ENCODE measurements at places on chromosomes 6 and 20.

GRCh38 chr6:24194978-24195700 is 69.1 kb downstream of the NRSN1 start:
- DNase-seq: no peak

DNA sequence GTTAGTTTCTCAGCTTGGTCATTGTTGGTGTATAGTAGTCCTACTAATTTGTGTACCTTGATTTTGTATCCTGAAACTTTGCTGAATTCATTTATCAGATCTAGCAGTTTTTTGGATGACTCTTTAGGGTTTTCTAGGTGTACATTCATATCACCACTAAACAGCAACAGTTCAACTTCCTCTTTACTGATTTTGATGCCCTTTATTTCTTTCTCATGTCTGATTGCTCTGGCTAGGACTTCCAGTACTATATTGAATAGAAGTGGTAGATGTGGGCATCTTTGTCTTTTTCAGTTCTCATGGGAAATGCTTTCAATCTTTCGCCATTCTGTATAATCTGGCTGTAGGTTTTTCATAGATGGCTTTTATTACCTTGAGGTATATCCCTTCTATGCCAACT is 61.3 kb upstream of the HEY2 start:
- no peak for DNase-seq

- DNase-seq: no peak
Measured at GRCh38 chr6:126795161-126795560, 323.3 kb upstream of the RSPO3 start.

- DNase-seq: no peak
Measured at GRCh38 chr6:71107911-71108420, 151.1 kb upstream of the B3GAT2 start.

DNA sequence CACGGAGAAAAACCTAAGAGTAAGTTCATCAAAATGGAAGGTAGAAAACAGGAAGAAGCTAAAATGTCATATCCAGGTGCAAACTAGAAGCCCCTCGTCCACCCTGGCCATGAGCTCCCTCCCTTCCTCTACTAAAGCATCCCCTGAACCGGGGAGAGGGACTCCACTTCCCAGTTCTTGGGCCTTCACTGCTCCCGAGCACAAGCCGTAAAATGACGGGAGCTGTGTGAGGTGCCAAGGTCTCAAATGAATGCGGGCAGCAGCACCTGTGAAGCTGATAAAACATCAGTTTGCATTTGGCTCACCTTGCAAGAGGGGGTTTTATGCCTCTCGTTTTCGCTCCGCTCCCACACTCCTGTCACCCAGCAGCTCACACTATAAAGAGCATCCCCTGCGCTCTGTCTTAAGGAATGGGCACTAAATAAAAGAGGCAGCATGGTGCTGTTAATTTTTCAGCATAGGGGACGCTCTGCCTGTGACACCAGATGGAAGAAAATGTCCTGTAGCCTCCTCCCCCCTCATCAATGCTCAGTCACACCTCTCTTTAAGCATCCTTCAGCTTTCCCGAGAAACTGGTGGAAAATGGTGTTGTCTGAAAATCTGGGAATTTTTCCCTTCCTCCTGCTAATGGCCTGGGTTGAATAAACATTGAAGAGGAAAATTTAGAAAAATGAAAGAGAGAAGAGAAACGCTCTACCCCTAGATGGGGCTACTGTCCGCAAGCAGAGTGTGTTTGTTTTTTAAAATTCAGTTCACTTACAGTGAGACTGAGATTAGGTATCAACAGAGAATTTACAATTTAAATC is 563.0 kb upstream of the AGPAT4 start:
- DNase-seq: no peak

GRCh38 chr6:146693342-146693741 is 94.6 kb downstream of the ADGB start:
- no peak for DNase-seq

- DNase-seq: no peak
Measured at GRCh38 chr6:52522151-52522626, 54.7 kb downstream of the TRAM2 start.

DNA sequence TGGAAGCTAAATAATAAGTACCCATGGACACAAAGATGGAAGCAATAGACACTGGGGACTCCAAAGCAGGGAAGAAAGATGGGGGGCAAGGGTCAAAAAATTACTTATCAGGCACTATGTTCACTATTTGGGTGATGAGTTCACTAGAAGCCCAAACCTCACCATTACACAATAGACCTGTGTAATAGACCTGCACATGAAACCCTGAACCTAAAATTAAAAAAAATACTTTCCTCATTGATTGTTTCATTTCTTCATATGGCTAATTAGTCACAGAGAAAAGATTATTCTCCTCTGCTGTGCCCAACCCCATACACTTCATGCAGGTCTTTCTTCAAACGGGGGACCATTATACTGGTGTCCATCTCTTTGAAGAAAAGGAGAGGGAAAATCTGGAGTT is 213.0 kb upstream of the DTNBP1 start:
- no peak for DNase-seq

- no peak for DNase-seq
Measured at GRCh38 chr6:6851059-6851948, 256.5 kb upstream of the RREB1 start.

DNA sequence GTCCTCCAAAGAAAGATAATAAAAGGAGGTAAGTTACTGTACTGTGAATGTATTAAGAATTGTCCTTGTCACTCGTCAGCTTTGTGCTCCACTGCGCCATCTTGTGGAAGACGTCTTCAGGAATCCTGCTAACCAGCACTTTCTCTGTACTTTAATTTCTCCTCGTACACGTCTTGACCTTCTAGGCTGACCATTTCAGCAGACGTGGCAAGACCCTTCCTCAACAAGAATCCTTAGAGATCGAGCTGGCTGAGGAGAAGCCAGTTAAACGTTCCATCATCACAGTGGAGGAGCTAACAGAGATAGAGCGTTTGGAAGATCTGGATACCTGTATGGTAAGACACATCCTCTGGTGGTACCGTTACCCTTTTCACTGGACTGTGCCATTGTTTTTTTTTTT is 95.5 kb upstream of the SCGN start:
- peak; percentile 68 for DNase-seq

GRCh38 chr6:2222275-2222842 is 23.0 kb downstream of the GMDS start:
- no peak for DNase-seq

GRCh38 chr6:13113981-13114593 is 214.2 kb downstream of the TBC1D7 start:
- DNase-seq: no peak

- no peak for DNase-seq
Measured at GRCh38 chr6:37919417-37920157, 100.1 kb downstream of the ZFAND3 start.

DNA sequence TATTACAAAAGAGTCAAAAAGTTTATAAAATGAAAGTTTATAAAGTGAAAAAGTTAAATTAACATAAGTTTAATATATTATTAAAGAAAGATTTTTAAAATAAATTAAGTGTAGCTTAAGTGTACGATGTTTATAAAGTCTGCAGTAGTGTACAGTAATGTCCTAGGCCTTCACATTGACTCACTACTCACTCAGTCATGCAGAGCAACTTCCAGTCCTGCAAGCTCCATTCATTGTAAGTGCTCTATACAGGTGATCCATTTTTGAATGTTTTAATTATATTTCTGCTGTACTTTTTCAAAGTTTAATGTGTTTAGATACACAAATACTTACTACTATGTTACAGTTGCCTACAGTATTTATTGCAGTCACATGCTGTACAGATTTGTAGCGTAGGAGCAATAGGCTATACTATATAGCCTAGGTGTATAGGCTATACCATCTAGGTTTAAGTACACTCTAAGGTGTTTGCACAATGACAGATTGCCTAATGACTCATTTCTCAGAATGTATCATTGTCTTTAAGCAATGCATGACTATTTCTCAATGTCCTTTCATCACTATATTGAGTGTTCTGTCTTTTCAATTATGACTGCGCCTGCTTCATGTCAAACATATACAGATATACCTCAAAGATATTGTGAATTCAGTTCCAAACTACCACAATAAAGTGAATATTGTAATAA is 1110.3 kb upstream of the MAP3K7 start:
- no peak for DNase-seq

- DNase-seq: no peak
Measured at GRCh38 chr6:51271615-51272014, 452.9 kb downstream of the TFAP2B start.

GRCh38 chr20:43155366-43156100 is 34.2 kb downstream of the PTPRT start:
- DNase-seq: no peak

DNA sequence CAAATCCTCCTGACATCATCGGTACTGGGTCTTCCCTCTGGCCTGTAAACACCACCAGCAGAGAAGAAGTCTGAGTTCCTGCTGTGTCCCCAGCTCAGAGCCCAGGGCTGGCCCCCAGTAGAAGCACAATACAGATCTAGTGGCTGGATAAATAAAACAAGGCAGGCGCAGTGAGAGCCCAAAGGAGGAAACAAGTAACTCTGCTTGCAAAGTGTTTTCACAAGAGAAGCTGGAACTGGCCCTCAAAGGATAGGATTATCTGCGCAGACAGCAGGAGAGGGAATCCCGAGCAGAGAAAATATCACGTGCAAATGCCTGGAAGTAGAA is 205.1 kb downstream of the ZDHHC14 start:
- DNase-seq: no peak

DNA sequence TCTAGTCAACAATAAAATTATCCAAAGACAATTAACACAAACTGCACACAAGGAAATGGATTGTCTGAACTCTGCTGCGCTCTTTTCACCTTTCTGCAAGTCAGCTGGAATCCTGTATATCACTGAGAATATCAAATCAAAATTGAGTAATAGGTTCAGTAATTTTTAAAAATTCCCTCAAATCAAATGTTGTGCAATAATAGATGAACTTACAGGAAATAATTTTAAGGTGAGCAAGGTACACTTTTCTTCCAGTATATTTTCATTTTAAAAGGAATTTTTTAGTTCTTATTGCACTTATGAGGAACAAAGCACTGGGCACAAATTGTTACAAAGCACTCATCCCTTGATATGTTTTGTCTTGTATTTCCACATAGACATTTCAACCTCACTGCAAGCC is 1.2 kb downstream of the SAYSD1 start:
- no peak for DNase-seq

DNA sequence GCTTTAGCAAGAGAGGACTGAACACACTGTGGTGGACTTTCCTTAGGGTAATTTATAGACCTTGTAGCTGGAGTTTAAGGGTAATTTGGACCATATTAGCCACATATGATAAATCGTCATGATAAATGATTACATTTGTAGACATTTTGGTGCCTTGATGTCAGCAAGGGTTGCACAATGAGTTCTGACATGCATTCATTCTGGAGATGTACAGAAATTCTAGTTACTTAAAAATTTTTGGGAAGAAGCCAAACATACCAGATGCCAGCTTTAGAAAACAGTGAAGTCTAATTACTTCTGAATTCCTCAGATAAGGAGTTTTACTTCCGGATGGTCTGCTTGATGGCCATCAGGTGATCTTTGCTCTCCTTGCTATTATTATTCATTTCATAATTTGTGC is 653.1 kb downstream of the TBC1D32 start:
- DNase-seq: no peak

- no peak for DNase-seq
Measured at GRCh38 chr20:4925842-4926530, 75.3 kb downstream of the SLC23A2 start.

DNA sequence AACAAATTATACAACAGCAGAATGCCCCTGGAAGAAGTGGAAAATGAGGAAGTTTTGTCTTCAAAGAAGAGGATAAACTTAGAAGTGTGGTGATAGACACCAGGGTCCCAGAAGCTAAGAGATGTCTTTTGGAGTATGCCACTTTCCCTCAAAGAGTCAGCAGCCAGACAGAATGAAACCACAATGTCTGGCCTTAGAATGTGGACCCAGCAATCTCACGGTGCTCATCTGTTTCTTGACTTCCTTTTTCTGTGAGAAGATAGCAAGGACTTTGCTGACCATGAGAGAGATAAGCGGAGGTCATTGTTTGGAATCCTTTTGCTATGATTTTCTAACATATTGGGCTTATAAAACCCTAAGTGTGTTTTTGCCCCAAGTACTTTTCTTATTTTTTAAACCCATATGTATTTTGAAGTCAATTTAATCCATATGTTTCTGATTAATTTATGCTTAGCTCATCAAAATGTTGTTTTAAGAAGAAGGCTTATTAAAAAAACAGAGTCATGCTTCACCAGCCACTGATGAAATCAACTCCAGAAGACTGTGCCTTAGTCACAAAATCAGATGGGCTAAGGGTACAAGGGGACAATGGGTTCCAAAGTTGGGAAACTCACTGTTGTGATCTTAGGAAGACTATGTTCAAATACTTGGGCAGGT is 451.2 kb upstream of the JAG1 start:
- no peak for DNase-seq

GRCh38 chr6:43673444-43674084 is 14.0 kb downstream of the MRPS18A start:
- DNase-seq: no peak

- DNase-seq: no peak
Measured at GRCh38 chr6:11485271-11485670, 52.3 kb upstream of the TMEM170B start.

DNA sequence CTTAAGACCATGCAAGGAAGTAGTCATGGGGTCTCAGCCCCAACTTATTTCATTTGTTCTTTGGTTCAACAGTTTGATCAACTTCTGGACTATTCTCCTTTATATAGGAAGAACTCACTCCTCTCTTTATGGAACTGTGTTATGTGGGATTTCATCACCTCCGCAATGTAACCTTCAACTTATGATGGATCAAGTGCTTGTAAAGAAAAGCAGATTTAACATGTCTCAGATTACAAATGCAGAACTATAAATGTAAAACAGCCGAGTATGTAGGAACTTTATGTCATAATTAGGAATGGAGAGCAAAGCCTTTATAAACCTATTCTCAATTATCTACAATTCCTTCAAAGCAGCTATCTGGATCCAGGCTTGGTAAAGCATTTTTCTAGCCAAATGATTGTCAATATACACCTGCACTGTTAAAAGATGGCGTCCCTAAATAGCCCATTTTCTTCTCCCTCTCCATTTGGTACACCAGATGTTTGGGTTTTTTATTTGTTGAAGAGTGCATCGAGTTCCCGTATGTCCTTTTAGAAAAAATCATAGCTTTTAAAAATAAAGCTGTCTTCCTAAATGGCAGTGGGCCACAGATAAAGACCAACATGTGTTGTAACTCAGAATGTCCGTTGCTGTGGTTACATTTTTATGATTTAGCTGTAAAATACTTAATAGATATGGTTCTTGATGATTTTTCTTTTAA is 985.1 kb upstream of the SLC35B3 start:
- DNase-seq: no peak

All from naive thymus-derived CD8-positive, alpha-beta T cell (primary cell).